Activated T-helper 17 cell treated with anti-CD3 and anti-CD28 coated beads, Interleukin-2, amount 50 U/mL, for 72 hours (primary cell): ENCODE measurements at places on chromosomes 2 and 18. TPM values are rescaled to one million over a fixed set of nuclear protein-coding genes. Genes with fewer than 3 reads are reported as not detected.
A peak's percentile ranks its signal among the peaks of the same experiment; 100 is the strongest.

DNA sequence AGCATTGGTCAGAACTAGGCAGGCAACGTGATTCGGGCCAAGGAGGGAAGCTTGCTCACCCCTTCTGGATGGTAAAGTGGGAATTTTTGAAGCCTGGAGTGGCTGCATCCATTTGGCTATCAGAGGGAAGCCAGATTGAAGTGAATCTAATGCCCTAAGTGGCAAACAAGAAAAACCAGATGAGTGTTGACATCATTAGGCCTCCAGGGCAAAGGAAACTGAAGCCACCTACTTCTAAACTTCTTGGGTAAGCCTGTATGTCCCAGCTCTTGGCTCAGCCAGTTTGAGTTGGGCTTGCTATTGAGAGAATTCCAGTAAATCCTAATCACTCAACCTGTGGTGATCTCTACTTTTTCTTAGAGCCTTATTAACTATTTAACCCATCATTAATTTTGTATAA lies 20.9 kb downstream of the SOX11 start:
- ATAC-seq: no peak

DNA sequence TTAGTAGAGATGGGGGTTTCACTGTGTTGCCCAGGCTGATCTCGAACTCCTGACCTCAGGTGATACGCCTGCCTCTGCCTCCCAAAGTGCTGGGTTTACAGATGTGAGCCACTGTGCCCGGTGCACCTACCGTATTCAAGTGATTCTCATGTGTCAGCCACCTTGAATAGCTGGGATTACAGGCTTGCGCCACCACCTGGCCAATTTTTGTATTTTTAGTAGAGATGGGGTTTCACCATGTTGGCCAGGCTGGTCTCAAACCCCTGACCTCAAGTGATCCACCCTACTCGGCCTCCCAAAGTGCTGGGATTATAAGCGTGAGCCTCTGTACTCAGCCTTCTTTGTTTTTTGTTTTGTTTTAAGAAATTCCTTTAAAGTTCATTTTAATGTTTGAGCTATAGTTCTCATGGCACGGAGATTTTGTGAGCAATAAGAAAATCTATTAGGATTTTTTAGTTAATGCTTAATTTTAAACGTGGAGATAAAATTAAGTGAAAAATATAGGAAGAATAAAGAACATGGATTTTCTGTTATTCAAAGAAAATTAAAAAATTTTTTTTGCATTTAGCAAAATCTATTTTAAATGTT lies 242.6 kb downstream of the PHLPP1 start:
- peak; percentile 81 for ATAC-seq

- ATAC-seq: no peak
These were observed 611.0 kb downstream of the TSN start for GRCh38 chr2:122366427-122366826.

- no peak for ATAC-seq
These were observed 1438.0 kb upstream of the ZEB2 start for GRCh38 chr2:145957929-145958328.

The OR6B2 gene
- not detected for total RNA-seq

The ZDBF2 gene
- 14.0 TPM for total RNA-seq
